Retinal pigment epithelial cell (primary cell): ENCODE measurements at places on chromosomes 1 and 21.

GRCh38 chr1:12229386-12229834 lies 420 bp upstream of the VPS13D start:
- DNase-seq = no peak

- no peak for DNase-seq
These were observed 38.6 kb upstream of the GPR137B start for GRCh38 chr1:236103646-236104218.

- no peak for DNase-seq
These were observed 7.7 kb downstream of the CFAP298 start for GRCh38 chr21:32604464-32604863.

DNA sequence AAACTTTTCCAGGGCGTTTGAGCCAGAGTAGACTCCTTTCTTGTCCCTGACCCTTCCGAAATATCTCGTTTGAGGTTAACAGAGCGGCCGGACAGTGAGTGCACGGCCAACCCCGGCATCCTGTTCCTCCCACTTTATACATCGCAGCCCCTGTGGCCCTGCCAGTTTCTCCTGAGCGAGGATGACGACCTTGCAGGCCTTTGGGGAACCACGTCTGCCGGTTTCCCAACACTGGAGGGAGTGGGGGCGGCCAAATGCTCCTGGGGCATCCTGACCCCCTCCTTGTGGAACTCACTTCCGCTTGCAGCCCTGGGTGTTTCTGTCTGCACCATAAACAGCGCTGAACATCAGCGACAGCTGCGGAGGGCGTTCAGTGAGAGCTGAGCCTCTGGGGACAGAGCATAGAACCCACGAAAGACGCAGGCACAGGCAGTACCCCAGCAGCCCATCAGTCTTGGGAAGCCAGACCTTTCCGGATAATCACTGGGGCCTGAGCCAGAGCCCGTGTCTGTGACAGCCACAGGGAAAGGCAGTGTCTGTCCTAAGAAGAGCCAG lies 4.8 kb upstream of the KCNAB2 start:
- DNase-seq = no peak

- DNase-seq = no peak
These were observed at the start of gene ARID4B for GRCh38 chr1:235327559-235328270. Gene ARID4B (minus strand): TSS chr1:235328179. CDS start chr1:235326919, 1,260 bp downstream.
